ENCODE measurements at places on chromosomes 16 and 17.

- DNase-seq: no peak
Observed at GRCh38 chr16:12500771-12501170, 302.9 kb downstream of the CPPED1 start.

DNA sequence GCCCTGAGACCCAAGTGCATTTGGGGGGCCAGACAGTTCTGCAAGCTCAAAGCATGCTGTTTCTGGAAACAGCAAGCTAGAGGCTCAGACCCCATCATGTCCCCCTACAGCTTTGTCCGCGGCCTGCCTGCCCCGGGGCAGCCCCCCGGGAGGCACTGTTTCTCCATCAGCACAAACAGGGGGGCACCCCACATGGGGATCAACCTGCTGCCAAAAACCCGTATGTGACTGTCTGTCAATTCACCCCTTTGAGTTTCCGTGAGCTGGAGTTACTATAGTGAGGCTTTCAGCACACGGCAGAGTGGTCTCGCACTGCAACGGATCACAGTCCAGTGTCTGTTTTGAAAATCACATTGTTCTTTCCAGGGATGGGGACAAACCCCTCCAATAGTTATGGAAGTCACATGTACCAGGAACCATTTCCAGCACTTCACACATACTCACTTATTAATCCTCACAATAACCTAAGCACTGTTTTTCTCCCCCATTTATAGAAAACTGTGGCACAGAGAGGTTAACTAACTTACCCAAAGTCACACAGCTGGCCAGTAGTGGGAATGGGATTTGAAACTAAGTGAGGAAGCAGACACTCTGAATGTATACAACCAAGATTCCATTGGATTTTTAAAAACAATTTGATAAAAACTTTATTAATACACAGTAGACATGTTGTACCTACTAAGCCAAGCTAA, 269.0 kb downstream of the C16orf95 start:
- no peak for DNase-seq

GRCh38 chr16:144797-145252, 6.4 kb upstream of the NPRL3 start:
- no peak for DNase-seq

- DNase-seq: no peak
Observed at GRCh38 chr17:32348483-32348800, 1.5 kb upstream of the ZNF207 start.

DNA sequence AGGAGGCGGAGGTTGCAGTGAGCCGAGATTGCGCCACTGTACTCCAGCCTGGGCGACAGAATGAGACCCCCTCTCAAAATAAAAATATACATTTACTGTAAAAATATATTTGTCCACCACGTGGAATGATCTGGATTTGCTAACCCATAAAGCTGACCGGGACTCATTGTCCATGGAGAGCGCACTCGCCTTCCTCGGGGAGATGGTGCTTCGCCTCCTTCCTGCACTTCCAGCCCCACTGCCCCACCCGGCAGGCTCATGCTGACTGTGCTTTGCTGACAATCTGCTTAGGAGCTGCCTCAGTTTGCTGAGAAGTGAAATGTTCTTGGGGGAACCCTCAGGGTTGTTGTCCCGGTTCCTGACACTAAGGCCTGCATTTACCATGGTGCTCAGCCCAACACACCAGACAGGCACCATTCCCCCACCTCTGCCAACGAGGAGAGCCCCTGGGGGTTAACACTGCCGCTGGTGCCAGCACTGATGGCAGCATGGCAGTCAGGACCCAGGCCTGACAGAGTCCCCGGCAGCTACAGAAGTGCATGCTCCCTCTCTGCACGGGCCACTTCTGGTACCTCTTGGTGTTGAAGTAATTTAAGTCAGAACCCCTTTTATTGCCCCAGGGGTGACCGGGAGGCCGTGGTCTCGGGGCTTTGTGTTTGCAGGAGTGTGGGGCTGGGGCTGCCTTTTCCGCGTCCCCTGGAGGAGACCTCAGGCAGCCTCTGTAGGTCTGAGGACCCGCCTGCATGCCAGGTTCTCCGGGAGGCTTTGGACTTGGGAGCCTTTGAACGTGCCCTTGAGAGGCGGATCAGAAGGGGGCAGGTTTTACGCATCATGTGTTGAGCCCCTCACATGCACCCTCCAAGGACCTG, 2.5 kb downstream of the NUBP2 start:
- DNase-seq: no peak
